Activated CD8-positive, alpha-beta memory T cell treated with anti-CD3 and anti-CD28 coated beads, Interleukin-2, amount 50 U/mL, for 48 hours (primary cell): ENCODE measurements at places on chromosomes 12 and 14.

- no peak for DNase-seq
Observed at GRCh38 chr14:77014004-77014604, 14.4 kb downstream of the IRF2BPL start.

DNA sequence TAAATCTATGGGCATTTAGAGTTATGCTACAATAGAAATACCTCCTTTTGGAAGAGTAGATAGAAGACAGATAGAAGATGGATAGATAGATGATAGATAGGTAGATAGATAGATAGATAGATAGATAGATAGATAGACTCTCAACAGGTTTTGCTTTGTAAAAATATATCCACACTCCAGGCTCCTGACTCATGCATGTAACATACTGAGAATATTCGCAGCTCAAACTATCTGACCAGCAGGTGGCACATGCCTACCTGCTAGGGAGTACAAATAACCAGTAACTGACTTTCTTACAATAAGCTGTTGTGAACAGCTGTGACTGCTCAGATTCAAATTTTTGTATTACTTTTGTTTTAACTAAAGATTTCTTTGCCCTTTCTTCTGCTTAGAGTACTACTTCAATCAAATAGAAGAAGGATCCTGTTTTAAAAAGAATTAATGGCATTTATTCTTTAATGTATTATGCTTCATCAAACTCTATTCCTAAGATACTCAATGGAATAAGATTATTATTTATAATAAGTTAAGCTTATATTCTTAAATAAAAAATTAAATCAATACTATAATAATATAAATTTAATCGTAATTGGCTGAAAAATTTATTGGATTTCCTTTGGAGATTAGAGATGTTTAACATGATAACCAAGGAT is 15.8 kb upstream of the CPNE8 start:
- DNase-seq: no peak

GRCh38 chr12:21538061-21538653 is 12.1 kb downstream of the SPX start:
- DNase-seq: no peak

GRCh38 chr12:27467641-27468040 is 21.1 kb downstream of the SMCO2 start:
- DNase-seq: no peak

DNA sequence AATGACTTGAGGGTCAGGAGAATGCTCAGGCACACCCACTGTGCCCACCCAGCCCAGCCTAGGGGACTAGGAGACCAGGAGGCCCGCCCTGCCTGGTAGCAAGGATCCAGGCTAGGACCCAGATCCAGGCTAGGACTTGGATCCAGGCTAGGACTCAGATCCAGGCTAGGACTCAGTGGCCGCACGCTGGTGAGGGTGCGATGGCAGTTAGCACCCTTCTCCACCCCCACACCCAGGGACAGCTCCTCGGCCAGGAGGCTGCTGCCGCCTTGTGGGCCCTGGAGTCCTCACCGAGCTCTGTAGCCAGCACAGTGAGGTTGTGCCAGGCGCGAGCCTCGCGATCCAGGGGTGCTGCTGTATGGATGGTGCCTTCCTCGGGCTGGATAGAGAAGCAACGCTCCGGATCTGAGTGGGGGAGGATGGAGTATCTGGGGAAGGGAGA is 5.1 kb downstream of the CDH24 start:
- no peak for DNase-seq

DNA sequence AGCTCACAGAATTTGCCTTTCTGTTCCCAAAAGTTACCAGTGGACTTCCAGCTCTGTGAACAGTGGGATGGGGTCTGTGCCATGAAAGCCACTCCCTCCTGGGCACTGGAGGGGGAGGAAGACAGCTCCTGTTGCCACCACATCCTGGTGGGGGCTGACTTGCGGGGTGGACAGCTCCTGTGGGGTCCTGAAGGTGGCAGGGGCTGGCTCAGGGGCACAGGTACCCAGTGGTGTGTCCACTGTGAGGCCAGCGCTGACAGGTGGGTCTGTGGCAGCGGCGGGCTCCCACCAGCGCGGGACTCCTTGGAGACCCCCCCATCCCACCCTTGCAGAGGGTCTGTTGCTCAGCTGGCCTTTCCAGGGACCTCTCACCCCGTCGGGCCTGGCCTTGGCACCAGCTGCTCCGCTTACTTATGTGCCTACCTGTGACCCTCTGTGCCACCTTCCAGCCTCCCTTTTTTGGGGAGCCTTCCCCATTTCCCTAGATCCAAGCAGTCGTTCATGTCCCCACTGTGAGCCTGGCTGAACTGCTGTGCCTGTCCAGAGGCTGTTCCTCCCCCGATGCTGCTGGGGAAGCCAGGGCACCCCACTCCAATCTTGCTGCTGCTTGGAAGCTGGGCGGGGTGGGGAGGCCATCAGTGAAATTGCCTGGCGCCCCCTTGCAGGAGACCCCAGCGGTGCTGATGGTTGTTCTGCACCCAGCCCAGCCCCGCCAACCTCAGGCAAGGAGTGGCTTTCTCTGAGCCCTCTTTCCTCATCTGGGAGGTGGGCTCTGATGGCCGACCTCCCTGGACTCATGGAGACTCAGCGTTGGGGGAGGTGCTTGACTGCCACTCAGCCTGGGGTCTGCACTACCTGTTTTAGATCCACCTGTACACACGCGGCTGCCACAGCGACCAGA is 2.2 kb downstream of the TEDC1 start:
- DNase-seq: no peak

DNA sequence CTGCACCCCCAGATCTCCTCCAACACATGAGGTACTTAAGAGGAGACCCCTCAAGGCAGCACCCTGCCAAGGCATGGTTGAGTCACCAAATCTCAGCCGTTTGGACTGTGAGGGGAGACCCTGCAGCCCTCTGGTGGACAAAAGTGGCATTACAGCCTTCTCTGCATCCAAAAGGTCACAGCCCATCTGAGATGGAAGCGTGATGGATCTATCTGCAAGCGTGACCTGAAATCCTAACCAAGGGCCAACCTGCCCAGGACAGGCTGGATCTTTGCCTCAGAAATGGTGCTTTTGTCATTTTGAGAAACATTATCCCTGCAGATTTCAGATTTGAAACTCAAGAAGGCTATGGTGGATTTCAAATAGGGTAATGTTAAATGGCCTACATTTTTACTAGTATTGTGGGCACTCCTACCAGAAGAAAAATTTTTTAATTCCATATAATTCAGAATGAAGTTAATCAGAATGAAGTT is 23.7 kb upstream of the DHRS4 start:
- peak; percentile 97 for DNase-seq

- DNase-seq: no peak
Observed at GRCh38 chr12:18576104-18576626, 161.6 kb downstream of the PLCZ1 start.

GRCh38 chr14:21385188-21385904 is 1.5 kb upstream of the SUPT16H start:
- DNase-seq: no peak

- no peak for DNase-seq
Observed at GRCh38 chr12:109613649-109614455, 40.3 kb downstream of the MVK start.

- DNase-seq: no peak
Observed at GRCh38 chr12:49978125-49978524, 5.4 kb downstream of the AQP6 start.

DNA sequence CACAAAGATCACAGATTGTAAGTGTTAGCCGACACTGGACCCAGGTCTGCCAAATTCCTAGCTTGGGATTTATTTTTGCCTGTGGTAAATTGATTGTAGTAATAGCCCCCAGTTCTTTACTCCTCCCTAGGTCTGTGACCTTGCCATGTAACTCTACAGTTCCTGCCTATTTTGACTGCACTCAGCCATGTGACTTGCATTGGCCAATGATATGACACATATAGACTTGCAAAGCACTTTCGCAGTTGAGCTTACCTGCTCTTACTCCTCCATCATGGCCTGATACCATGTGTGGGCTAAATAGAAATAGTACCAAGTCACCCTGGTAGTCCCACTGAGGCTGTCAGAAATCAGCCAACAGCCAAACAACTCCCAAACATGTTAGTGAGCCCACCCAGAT is 240.3 kb downstream of the DUSP6 start:
- DNase-seq: no peak

GRCh38 chr14:68794130-68794850 is 1.4 kb upstream of the ZFP36L1 start:
- peak; percentile 92 for DNase-seq

- no peak for DNase-seq
Observed at GRCh38 chr12:32312049-32312670, 87.2 kb upstream of the FGD4 start.

DNA sequence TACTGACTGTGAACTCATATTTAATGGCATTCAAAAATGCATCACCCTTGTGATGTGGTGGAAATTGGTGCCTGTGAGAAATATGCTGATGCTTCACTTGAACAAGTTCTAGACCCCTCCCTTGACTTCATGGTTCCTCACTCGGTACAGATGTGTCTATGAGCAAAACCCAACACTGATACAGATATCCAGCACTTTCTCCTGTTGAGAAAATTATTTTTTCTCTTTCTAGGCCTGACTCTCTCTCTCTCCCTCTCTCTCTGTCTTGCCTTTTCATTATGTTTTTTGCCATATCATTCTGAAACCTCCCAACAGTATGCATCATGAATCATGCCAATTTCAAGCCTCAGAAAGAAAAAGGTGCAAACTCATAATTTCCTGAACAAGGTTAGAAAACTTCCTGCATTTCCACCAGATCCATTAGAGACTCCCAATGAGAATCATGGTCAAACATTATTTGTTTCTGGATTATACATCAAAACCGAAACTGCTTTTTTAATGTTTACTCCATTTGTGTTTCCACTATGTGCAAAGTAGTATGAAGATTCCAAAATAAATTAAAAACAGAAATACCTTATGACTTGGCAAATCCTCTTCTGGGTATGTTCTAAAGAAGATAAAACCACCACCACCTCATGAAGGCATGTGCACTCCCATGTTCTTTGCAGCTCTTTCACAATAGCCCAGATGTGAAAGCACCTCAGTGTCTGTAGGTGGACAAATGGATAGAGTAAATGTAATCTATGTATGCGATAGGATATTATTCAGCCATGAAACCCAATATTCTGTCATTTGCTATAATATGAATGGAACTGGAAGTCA is 543.6 kb downstream of the TMEM121 start:
- DNase-seq: no peak

- DNase-seq: no peak
Observed at GRCh38 chr14:96208739-96209138, 4.1 kb downstream of the BDKRB2 start.

GRCh38 chr12:3944620-3945019 is 71.4 kb upstream of the PARP11 start:
- DNase-seq: no peak

DNA sequence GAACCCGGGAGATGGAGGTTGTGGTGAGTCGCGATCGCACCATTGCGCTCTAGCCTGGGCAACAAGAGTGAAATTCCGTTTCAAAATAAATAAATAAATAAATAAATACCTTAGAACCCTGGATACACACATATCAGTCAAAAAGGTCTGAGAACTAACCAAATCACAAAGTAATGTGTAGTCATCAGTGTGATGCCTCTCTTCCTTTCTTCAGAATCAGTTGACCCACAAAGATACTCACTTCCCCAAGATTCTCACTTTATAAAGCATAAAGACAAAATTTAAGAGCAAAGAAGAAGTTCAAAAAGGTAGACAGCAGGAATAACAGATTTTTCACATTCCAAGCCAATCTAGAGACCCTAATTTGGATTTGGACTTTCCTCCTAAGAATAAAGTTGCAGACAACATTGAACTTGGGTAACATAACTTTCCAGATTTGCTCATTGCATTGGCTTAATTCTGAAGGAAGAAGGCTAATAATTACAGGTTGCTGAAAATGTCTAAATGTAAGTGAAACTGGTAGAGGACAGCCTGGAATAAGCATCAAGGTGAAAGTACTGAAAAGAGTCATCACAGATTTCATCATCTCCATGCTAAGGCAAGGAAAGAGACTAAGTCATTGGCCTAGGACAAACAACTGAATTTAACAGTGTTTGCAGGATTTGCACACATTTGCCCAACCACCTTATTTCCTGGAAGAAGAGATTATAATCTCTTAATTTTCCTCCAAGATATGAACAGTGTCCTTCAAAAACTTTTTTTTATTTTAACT is 17.4 kb downstream of the TMED10 start:
- DNase-seq: no peak

DNA sequence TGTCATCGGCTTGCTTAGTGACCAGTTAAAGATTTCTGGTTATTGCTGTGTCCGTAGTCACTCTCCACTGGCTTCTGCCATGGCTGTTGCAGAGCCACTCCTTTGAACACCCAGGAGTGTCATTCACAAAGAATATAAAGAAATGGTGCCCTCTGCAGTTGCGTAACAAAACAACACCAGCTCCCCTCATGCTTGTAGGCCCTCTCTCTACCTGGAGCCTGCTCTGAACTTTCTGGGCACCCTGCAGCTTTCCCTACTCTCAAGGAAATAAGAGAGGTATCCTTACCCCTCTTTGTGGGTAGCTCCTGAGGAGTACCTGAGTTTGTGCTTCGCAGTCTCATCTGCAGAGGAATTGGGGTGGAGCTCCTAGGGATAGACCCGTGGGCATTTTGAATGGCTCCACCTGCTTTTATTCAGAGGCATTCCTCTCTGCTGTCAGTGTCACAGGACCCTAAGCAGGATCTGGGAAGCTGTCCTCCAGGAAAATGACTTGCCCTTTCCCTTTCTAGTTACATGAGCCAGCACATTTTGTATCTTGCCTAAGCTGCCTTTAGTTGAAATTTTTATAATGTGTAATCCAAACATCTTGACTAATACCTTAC is 97.2 kb upstream of the TMEM260 start:
- DNase-seq: no peak

DNA sequence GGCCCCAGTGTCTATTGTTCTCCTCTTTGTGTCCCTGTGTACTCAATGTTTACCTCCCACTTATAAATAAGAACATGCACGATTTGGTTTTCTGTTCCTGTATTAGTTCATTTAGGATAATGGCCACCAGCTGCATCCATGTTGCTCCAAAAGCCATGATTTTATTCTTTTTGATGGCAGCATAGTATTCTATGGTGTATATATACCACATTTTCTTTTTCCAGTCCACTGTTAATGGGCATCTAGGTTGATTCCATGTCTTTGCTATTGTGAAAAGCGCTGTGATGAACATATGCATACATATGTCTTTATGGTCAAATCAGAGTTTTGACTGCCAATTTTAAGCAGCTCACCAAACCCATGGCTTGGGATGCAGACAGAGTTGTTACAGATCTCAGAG is 17.2 kb upstream of the ANP32D start:
- DNase-seq: no peak

- DNase-seq: no peak
Observed at GRCh38 chr14:100587763-100588411, 670 bp upstream of the BEGAIN start.

- DNase-seq: peak; percentile 60
Observed at GRCh38 chr12:50597200-50598195, 92.7 kb downstream of the DIP2B start.

DNA sequence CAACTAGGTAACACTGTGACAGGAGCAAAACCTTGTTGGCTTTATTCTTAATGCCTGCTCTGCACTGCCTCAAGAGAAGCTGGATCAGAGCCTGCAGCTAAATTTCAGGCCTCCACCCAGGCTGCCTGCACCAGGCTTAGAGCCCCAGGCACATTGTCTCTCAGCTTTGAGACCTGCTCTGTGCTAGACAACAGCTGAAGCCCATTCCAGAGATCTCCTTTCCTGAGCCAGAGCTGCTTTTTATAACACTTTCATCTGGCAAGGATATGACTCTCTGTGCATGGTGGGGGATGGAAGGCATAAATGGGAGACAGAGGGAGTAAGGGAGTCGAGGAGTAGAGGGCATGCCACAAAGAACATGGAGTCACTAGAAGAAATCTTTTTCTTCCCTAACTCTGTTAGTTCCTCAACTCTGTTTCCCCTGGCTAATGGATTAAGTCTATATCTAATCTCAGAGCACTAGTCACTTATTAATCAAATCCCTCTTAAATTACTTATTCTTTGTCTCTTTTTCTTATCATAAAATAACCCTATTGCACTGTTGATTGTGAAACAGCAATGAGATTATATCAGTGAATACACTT is 27.1 kb upstream of the LUM start:
- no peak for DNase-seq
